Activated CD4-positive, alpha-beta T cell treated with anti-CD3 and anti-CD28 coated beads for 36 hours (primary cell): ENCODE measurements at places on chromosomes 16 and 17.

DNA sequence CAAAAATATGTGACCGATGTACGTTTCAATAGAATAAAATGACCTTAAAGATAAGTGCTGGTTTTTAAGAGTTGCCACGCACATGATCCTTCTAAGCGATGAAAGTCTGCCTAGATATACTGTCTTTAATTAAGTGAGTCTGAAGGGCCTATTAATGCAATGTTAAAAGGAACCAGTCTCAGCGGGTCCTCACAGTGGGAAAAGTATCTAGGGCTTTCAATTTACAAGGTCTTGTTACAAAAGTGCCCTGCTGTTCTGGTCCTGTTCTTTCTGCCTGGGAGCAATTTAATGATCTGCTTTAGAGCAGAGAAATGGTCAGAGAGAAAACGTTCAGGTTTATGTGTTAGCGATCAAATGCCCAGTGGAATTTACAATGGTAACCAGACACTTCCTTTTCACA, 864.0 kb downstream of the KCNJ2 start:
- no peaks in the 10 kb centered on the region for H3K4me1 ChIP-seq
- DNase-seq: no peak
- no peak overlapping the region for H3K27ac ChIP-seq
- H3K4me3 ChIP-seq: no peak overlapping the region

DNA sequence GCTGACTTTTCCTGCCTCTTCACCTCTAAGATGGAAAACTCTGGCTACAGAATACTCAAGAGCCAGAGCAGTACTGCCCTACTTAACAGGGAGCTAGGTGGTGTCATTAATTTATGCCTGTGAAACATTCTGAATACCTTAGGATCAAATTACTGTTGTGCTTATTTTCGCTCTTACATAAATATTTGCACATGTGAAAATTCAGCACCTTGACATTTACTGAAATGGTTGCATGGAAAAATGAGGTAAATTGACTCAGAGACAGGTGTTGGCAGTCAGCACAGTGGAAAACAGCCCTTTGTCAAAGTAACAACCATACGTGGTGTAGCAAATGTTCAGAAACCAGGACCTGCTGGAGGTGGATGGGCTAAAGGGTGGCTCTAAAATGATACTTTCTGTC, 193.6 kb downstream of the CDH8 start:
- no peak for DNase-seq
- no peak overlapping the region for H3K27ac ChIP-seq
- no peaks in the 10 kb centered on the region for H3K36me3 ChIP-seq
- no peak overlapping the region for H3K4me3 ChIP-seq

GRCh38 chr16:67233596-67233995, 6.7 kb downstream of the TMEM208 start:
- H3K4me1 ChIP-seq: peaks cover 5% of the 10 kb centered on the region
- DNase-seq: no peak
- peaks cover 53% of the 10 kb centered on the region for H3K36me3 ChIP-seq
- H3K4me3 ChIP-seq: no peak overlapping the region
- no peaks in the 10 kb centered on the region for H3K27me3 ChIP-seq

GRCh38 chr17:56593086-56593645, 333 bp upstream of the NOG start:
- H3K36me3 ChIP-seq: no peaks in the 10 kb centered on the region
- peaks cover 24% of the 10 kb centered on the region for H3K4me1 ChIP-seq
- H3K27ac ChIP-seq: no peak overlapping the region
- DNase-seq: peak; percentile 69

DNA sequence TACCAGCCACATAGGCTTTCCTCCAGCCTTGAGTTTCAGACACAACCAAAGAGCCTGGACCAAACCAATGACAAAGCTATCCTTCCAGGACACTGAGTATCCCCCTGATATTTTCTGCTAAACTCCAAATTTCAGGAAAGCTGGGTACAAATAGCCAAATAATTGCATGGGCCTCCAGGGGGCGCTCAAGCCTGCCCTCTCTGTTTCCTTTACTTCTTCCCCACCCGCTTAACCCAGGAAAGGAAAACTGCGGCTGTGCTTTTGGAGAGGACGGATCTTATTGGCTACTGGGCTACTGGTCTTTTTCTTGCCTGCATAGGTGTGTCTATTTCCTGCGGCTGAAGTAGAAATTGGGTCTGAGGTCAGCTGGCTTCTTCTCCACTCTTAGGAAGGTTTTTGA, 30.1 kb downstream of the GNGT2 start:
- DNase-seq: peak; percentile 80
- H3K4me1 ChIP-seq: peaks cover 4% of the 10 kb centered on the region
- H3K4me3 ChIP-seq: no peak overlapping the region
- H3K27me3 ChIP-seq: peaks cover 1% of the 10 kb centered on the region
- H3K27ac ChIP-seq: no peak overlapping the region
